Stimulated activated CD4-positive, alpha-beta T cell treated with anti-CD3 and anti-CD28 coated beads, Interleukin-1b, Interleukin-23, amount 100 ng/mL, for 1 hour (primary cell): ENCODE measurements at places on chromosomes 6 and 20.

GRCh38 chr6:70409216-70409615 lies 4.1 kb upstream of the FAM135A start:
- DNase-seq, result no peak

DNA sequence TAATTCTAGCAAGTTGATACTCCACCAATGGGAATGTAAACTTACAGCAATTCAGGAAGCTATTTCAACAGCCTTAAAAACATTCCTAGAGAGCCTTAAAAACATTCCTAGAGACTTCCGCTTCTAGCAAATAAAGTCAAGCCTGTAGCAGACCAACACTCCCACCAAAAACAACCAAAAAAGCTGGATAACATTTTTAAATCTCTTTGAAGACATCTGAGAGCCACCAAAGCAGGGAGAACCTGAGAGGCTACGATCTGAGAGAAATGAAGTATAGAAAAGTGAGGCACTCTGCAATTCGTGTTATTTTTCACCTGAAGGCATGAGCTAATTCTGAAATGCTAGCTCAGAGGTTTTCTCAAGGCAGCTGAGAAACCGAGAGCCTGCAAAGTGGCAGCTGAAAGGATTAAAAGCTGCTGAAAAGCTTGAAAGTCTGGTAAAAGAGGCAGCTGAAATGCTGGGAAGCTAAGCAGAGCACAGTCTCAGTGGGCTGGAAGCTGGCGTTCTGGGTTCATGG lies 20.9 kb downstream of the GPR63 start:
- DNase-seq, result no peak

DNA sequence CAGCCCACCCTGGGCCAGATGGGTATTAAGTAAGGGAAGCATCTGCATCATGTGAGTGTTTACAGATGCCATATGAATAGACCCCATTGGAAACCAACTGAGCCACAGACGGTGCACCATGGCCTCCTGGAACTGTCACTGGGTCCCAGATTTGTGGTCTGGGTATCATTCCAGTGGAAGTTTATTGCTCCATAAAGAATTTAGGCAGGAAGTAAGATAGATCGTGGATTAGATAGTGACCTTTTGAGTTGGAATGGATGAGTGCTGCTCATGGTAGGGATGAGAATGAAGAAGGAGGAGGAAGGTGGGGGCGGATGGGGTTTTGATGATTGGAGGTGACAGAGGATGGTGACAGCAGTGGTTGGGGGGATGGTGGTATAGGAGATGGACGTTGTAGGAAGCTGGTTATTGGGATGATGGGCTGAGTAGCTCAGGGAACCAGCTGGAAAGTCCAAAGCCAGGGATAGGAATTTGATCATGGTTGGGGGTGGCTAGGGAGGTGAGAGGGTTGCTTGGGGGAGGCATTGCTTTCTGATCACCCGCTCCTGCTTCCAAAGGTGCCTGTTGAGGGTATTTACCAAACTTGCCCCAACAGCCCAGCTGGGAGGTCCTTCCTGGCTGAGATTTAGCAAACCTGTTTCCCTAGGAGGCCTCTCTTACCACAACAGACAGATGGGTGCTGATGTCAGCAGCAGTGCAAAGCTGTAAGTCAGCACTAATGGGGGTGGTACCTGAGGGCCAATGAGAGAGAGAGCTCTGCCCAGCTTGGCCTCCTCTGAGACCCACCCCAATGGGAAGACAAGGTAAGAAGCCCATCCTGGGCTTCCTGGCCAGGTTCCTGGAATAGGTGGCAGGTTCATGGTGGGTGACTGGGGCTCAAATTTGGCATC lies 78.0 kb downstream of the VEGFA start:
- DNase-seq, result no peak

DNA sequence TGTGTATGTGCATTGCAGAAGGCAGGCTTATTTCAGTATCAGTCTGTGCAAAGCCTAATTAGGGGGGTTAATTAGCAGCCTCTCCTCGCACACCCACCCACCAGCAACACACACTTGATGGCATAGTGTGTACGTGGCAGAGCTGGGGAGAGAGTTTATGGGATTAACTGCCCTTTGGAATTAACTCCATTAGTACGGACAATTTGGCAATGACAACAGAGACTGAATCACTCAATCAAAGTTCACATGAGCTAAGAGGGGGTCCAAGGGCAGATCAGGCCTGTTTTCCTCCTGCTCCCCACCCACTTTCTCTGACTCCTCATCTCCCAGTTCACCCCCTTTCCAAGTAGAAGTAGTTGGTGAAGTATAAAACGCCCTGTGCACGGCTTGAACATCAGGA lies 69.5 kb downstream of the LRFN2 start:
- no peak for DNase-seq

DNA sequence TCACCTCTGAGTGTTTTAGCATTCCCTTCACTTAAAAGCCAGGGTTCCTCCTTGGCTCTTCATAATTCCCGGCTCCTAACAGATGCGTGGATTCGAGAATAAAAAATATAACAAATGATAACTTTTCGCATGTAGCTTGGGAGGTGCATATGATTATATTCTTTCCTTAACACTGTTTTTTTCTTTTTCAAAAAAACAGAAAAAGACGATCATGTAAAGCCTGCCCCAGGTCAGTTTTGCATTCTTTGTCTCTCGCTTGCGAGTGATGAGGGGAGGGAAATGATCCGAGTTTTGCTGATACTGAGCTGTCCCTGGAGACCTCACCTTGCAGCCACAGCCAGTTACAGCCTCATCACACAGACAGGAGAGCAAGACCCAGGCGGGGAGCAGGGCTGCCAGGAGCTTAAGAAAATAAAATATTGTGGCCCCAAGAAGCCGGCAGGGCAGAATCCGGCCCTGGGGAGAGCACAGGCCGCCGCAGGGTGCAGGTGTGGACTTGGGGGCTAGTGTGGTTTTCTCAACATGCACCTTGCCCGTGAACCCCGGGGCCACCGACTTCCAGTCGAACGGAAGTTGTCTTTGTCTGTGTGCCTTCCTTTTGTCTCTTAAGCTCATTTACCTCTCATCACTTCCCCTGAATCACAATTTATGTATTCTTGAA lies 301.8 kb downstream of the TAF4 start:
- DNase-seq, result no peak

DNA sequence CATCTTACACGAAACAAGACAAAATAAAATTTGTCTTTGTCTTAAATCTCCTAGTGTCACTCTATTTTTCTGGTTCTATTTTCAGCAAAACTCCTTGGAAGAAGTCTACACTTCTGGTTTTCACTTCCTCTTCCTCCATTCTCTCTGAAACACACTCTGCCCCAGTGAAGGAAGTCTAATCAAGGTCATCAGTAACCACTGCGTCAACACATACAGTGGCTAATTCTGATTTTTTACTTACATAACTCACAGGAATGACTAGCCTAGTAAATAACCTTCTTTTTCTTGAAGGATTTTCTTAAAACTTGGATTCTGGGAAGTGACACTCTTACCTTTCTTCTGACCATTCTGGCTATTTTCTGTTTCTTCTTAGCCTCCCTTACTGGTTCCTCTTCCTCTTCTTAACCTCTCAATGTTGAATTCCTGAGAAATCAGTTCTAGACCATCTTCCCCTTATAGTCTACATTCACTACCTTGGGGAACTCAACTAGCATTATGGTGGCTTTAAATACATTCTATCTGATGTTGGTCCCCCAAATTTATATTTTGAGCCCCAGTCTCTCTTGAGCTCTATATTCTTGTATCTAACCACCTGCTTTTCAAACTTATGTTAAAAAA lies 37.5 kb downstream of the AIG1 start:
- no peak for DNase-seq

GRCh38 chr6:5286780-5287179 lies 25.5 kb downstream of the FARS2 start:
- no peak for DNase-seq

- DNase-seq, result peak; percentile 21
These were observed 1.1 kb upstream of the JARID2 start for GRCh38 chr6:15244620-15245360.

GRCh38 chr6:158226655-158227512 lies 58.7 kb downstream of the GTF2H5 start:
- no peak for DNase-seq

DNA sequence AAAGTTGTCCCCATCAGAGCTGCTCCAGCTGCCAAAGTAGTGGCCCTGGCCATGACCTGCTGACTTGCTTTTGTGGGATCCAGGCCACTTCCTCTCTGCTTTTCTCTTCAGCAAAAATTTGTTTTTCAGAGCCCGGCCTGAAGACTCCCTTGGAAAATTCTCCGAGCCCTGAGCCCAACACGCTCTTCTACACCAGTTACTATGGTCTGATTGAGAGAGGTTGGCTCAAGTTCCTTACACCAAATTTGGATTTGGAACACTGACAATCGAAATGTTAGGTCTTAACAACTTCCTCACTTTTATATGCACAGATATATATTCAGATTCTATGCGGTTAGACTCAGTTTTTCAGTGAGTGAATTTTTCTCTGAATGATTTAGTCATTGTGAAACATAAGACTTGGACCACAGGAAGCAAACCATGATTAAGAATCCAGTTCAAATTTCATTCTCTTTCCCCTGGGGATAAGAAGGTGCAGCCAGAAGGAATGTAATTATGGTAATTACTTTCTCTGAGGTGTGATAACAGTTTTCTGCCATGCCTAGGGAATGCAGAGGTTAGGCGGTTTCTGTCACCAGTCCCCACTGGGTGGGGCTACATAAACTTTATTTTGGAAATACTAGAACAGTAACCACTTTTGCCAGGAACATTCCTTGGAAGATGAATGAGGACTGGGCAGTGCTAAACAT lies 365.2 kb downstream of the SYNE1 start:
- DNase-seq, result no peak

DNA sequence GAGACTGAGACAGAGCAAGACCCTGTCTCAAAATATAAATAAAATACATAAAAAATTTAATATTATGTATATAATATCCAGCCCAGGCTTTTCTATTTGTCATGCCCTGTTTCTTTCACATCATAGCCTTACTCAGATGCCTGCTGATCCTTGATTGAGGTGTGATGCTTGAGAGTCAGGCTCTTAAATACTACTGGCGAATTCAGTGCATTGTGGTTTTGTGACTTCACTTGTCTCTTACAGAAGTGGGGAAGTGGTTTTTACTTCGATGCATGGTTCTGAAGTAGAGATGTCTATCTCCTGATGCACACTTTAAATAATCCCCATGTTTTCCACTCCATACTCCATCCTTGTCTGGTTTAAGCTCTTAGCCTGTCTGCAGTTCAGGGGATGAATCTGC lies 29.1 kb downstream of the ASXL1 start:
- no peak for DNase-seq

GRCh38 chr20:39283464-39283863 lies 321.3 kb downstream of the DHX35 start:
- DNase-seq, result no peak

GRCh38 chr6:100261486-100261885 lies 203.2 kb downstream of the SIM1 start:
- DNase-seq, result no peak

GRCh38 chr20:1654996-1655395 lies 2.6 kb downstream of the SIRPG start:
- no peak for DNase-seq

DNA sequence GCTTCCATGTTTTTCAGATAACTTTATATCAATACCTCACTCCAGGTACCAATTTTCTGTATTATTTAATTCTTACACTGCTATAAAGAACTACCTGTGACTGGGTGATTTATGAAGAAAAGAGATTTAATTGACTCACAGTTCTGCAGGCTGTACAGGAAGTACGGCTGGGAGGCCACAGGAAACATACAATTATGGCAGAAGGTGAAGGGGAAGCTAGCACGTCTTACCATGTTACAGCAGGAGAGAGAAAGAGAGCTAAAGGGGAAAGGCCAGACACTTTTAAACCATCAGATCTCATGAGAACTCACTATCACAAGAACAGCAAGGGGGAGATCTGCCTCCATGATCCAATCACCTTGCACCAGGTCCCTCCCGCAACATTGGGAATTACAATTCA lies 119.1 kb upstream of the BMP5 start:
- no peak for DNase-seq

DNA sequence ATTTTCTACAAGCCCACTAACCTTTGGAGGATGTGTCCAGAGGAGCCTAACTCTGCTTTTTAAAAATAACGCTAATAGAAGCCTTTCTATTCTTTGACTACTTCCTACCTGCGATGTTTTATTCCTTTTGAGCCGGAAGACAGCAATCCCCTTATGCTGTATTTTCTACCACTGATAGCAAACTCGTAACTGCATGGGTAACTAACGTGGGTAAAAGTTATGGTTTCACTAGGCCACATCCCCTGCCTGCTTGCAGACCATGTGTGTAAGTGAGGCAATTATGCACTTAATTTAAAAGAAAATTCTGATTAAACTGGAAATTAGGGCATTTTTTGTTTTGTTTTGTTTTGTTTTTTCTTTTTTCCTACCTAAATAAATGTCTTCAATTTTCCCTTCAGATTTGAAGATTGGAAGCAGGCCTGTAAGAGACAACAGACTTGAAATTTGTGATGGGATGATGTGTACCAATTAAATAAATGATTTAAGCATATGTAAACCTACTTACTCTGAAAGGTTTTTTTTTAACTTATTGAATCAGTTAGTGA lies 931 bp downstream of the UFL1 start:
- no peak for DNase-seq

DNA sequence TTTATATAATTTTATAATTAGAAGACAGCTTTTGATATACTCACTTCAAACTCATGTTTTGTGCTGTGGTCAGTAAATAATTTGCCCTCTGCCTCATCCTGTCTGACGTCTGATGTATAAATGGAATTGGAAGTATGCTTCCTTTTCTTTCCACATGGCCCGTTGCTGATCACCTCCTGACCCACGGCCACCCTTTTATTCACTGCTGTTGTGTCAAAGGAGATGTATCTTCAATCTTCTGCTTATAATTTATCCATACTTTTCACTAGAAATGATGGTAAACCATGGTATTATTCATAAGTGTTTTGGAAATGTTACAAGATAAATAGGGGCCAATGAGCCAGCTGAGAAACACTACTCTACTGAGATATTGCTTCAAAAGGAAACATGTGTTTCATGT lies 841.8 kb downstream of the PHF3 start:
- DNase-seq, result no peak

GRCh38 chr20:20063941-20064702 lies 11.8 kb downstream of the CFAP61 start:
- no peak for DNase-seq

GRCh38 chr20:36929290-36929689 lies 22.2 kb downstream of the SAMHD1 start:
- no peak for DNase-seq

DNA sequence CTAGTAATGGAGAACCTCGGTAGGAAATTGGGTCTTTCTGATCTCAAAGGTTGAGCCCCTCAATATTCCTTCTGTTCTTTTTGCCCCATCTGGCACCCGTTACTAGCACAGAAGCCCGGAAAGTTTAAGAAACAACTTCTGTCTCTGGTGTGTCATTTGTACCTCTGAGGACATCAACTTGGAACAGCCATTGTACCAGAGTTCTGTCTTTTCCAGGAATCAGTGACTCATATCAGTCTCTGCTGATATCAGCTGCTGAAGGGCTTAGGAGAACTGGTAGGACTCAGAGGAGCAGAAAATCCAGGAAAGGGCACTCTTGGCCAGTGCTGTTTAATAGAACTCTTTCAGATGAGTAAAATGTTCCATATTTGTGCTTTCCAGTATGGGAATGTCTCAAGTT lies 78.3 kb upstream of the CHD6 start:
- DNase-seq, result no peak

GRCh38 chr6:96755096-96755495 lies 82.2 kb downstream of the GPR63 start:
- no peak for DNase-seq

GRCh38 chr6:142861711-142862110 lies 83.3 kb downstream of the HIVEP2 start:
- DNase-seq, result no peak
